ENCODE measurements at places on chromosomes 16 and 17.

- no peak for DNase-seq
Observed at GRCh38 chr17:47287639-47288038, 34.0 kb downstream of the ITGB3 start.

GRCh38 chr17:71176928-71177443, 943.8 kb upstream of the SOX9 start:
- DNase-seq: no peak

DNA sequence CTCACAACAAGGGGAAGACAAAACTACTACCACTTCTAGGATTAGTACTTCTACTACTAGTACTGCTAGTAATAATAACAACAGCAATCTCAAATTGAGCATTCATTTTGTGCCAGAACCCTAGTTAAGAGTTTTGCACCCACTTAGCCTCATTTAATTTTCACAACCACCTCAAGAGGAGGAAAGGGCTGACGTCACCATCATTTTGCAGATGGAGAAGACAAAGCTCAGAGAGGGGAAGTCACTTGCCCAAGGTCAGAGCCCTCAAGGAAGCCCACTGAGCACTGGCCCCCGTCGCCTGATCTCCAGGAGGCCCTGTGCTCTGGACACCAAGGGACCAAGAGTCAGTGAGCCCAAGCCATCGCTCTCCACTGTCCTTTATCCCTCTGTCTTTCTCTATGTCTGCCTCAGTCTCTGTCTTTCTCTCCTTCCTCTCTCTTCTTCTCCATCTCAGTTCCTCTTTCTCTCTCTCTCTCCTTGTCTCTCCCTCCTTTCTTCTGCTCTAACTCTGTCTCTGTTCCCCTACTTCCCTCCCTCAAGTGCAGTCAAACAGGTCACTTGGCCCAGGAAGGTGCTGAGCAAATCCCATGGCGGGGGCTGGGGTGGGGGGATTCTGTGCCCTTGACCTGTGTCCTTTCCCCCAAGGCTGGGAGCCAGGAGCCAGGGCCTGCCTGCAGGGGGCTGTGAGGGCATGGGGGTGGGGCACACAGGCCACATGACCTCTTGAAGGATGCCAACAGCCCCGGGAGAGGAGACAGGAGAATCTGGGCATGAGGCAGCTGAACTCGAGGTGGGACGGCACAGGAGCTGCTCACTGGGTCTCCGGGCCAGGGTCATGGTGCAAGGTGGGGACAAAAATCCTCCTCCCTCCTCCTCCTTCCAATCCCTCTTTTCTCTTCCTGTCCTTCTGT, 11.2 kb upstream of the NGFR start:
- DNase-seq: no peak

DNA sequence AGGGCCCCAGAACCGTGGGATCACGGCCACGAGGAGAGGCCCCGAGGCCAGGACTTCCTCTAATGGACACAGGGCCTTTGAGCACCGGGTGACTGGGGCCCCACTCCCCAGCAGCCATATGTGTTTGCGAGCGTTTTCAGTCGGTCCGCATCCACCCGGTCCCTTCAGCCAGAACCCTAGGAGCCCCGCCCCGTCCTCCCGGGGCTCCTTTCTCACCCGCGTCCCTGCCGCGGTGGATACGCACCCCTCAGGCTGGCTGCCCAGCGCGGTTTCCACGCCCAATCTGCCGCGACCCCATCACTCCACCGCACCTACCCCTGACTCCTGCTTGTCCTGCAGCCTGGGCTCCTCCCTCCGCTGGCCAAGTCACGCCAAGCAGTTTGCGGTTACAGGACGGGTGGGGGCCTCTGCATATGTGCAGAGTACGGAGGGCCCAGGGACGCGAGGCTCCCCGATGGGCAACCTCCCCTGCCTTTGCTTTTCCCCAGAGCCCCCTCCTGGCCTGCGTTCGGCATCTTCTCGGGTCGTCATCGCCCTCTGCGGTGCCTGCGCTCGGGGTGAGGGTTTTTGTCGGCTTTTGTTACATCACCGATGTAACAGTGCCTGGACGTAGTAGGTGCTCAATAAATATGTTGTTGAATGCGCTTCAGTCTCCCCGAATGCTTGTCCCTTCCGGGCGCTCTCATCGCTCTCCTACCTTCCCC, 1.0 kb upstream of the TTYH2 start:
- DNase-seq: no peak

DNA sequence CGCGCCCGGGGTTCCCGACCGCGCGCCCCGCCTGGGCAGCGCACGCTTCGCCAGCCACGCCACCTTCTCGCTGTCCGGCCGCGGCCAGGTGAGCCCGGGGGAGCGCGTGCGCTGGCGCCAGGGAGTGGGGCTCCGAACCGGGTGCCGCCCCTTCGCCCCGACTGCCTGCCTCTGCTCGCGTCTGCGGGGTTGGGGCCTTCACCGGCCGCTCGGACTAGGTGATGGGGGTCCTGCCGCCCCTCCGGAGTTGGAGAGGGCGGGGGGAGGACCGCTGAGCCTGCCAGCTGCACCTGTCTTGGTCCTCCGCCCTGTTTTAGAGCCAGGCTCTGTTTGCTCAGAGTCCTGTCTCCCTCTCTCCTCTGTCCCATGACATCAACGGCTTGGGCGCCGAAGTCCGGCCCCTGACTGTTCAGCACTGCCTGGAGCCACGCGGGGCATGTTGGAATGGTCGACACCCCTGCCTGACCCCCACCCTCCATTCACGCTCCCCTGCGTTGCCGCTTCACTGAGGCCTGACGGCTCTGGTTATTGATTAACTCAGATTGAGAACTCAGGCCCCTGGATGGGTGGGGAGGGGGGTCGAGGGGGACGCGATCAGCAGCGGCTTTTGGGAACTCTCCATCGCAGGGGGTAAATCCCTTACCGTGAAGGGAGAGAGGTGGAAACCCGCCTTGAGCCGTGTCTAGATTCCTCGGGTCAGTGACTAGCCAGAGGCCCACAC, 748 bp downstream of the SMTNL2 start:
- no peak for DNase-seq

- no peak for DNase-seq
Observed at GRCh38 chr16:89478576-89479221, 11.7 kb downstream of the ANKRD11 start.

GRCh38 chr17:46141645-46142044, 51.6 kb downstream of the KANSL1 start:
- DNase-seq: no peak

GRCh38 chr16:9159839-9160550, 68.6 kb downstream of the HAPSTR1 start:
- no peak for DNase-seq

GRCh38 chr17:77352996-77353395, 212.2 kb downstream of the SEC14L1 start:
- no peak for DNase-seq

DNA sequence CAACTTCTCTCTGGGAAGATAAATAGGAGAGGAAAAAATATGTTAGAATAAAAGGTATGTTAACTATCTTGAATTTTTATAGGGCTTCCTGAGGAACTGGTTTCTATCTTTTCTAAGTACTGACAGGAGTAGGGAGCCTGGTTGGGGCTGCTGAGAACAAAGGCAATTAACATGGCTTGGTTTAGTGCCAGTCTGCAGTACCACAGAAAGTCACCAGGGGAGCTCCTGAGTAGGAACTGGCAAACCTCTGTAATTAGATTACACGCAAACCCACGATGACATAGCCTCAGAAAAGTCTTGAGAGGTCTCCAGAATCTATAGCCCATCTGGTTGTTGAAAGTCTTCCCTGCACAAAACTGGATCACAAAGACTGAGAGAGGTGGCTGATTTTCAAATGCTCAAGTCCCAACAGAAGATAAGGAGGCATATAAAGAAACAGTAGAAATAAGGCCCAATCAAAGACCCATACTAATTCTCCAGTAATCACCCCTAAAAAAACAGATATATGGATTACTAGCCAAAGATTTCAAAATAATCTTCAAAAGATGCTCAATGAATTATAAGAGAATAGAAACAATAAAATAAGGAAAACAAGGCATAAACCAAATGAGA, 11.7 kb upstream of the CNTNAP4 start:
- DNase-seq: no peak

DNA sequence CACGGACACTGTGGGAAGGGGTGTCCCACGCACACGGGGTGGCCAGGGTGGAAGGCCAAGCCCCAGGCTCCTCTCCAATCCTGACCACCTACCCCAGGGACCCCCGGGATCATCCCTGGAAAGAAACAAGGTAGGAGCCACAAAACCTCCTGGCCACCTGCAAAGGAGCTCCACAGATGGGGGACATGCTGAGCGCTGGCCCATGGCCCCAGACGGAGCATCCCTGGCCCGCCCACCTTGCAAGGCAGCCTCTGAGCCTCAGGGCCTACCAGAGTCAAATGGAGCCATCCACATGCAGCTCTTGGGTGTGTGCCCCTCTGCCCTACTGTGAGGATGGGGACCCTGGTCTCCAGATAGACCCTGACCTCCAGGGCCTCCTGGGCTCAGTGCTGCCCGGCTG, 16.3 kb downstream of the SLC38A10 start:
- DNase-seq: no peak

- no peak for DNase-seq
Observed at GRCh38 chr16:50300942-50301625, 34.7 kb downstream of the ADCY7 start.

- no peak for DNase-seq
Observed at GRCh38 chr16:2468233-2468724, 2.8 kb upstream of the NTN3 start.

- no peak for DNase-seq
Observed at GRCh38 chr17:81254955-81255717, 16.0 kb downstream of the NDUFAF8 start.

- no peak for DNase-seq
Observed at GRCh38 chr16:57354311-57354710, 4.3 kb upstream of the CCL22 start.

DNA sequence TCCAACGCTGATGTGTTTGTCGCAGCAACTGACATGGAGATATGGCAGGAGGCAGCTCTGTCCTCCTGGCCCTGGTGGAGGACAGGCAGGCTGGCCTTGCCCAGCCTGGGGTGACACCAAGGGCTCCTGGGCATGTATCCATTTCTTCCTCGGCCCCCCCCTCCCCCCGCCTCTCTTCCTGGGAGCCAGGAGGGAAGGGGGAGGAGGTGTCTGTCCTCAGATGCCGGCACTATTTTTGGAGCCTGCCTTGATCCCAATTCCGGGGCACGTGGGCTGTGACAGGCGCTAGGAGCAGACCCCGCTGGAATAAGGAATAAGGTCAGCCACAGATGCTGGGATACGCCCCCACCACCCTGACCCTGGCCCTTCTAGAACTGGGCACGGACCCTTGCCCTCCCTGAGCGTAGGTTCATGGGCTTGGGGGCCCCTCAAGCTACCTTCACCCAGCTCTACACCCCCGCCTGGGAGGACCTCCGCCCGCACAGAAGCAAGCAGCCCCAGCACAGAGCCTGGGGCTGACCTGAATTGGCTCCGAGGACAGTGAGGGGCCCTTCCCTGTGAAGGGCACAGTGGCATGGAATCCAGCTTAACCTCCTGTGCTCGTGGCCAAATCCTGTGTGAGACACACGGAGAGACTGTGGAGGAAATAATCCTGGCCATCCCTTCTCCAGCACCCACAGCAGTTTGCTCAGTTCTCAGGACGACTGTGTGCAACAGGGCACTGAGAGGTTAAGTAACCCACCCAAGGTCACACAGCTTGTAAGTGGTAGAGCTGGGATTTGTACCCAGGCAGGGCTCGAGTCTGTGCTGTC, 24.1 kb downstream of the SEC14L5 start:
- no peak for DNase-seq

DNA sequence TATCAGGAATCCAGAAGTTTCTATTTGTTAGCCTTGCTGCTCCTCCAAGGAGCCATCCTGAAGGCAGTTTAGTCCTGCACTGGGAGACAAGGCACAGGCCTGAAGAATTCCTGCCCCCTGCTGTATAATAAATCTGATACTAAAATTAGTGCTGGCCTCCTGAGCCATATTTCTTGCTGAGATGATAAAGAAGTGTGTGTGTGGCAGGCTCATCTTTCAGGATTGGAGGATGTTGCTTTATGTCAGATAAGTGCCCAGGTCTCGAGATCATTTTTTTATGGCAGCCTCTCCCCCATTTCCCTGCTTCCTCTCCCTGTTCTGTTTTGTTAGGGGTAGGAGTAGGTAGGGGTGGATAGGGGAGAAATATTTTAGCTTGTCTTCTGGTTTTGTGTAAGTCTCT, 26.0 kb downstream of the MSI2 start:
- no peak for DNase-seq

- no peak for DNase-seq
Observed at GRCh38 chr17:64006361-64007088, 8.4 kb downstream of the PRR29 start.

DNA sequence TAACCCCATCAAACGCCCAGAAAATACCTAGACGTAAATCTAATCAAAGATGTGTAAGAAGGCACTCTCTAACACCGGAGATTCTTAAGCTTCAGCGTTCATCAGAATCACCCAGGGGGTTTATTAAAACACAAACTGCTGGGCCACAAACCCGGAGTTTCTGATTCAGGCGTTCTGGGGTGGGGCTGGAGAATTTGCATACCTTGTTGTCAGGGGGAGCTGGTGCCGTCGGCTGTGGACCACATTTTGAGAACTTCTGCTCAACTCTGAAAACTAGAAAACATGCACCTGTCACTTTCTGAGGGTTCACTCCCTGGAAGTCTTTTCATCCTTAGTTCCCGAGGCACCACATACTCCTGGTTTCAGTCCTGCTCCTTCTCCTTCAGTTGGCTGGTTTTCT, 48.6 kb upstream of the WSCD1 start:
- DNase-seq: no peak

DNA sequence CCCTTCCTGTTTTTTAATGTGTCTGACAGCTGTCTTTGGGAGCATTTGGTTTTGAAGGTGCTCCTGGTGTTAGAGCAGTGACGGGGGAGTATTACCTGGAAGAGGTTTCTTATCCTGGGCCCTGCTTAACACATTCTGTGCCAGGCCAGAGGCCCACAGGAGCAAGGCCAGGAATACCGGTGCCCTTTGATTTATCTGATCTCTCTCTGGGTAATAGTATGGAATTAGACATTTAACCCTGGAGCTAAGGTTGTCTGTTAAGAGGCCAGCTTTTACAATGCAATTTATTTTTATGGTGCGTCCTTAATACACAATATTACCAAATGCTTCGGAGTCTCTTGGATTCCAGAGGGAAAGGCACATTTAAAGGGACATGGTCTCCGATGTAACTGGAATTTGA, 37.2 kb upstream of the GSE1 start:
- no peak for DNase-seq

GRCh38 chr16:47395733-47396498, 64.9 kb downstream of the ITFG1 start:
- DNase-seq: no peak

- no peak for DNase-seq
Observed at GRCh38 chr17:64025732-64026294, 5.4 kb upstream of the ICAM2 start.

DNA sequence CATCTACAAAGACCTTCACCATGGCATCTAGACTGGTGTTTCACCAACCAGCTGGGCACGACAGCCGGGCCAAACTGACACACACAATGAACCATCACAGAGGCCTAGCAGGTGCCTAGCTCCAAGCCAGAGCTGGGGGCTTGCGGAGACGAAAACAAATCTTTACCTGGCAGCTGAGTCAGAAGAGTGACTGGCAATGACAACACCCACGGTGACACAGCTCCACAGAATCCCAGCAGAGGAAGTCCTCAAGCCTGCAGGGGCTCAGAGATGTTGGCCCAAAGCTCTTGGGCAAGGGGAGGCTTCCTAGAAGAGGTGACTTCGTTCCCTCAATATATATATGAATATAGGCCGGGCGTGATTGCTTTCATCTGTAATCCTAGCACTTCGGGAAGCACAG, 5.1 kb downstream of the MMP25 start:
- no peak for DNase-seq
